ENCODE measurements at places on chromosomes 1 and 21.

- DNase-seq = no peak
Measured at GRCh38 chr21:42183374-42184266, 35.3 kb upstream of the ABCG1 start.

DNA sequence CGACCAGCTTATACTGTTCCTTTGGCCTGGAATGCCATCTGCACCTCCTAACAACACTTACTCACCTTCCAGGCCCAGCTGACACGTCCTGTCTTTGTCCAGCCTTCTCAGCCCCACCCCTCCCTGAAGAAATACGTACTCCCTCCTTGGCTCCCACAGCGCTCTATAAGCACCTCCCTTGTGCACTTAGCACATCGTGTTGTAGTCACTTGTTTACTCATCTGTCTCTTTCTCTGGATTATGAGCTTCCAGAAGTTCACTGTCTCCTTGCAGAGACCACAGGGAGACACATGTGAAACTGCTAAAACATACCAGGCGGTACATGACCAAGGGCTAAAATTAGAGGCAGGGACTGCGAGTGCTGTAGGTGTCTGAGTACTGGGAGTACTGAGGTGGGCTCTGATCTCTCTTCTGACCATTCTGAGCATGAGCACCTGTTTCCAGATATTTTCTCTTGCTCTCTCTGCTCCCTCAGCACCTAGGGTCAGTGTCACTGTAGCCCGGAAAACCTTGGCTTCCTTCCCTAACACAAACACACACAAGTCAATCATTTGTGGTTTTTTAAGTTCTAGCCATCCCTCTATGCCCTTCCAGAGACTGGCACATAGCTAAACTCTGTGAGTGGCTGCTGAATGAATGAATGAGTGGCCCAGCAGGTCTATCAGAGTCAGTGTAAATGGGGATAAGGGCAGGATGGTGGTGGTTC lies 5.1 kb downstream of the DCST1 start:
- peak; percentile 34 for DNase-seq

- DNase-seq = no peak
Measured at GRCh38 chr1:24465638-24466037, 37.0 kb upstream of the RCAN3 start.

GRCh38 chr1:87134625-87135328 lies 193.9 kb upstream of the LMO4 start:
- DNase-seq = no peak

- DNase-seq = no peak
Measured at GRCh38 chr1:176864211-176864610, 300.3 kb downstream of the ASTN1 start.

DNA sequence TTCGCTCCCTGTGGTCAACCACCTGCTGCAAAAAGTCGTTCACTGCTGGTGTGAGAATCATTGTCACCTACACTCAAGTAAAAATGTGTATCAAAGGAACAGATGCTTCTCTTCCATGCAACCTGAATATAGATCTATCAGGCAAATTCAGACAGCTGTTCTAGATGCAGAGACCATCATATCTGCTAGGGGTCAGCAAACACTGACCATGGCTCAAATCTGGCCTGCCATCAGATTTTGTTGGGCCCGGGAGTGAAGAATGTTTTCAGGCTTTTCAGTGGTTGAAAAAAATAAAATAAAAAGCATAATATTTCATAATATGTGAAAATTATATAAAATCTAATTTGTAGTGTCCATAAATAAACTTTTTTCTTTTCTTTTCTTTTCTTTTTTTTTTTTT lies 199.6 kb downstream of the RGS7 start:
- DNase-seq = no peak

- DNase-seq = no peak
Measured at GRCh38 chr1:241181971-241182370, 175.0 kb downstream of the RGS7 start.

DNA sequence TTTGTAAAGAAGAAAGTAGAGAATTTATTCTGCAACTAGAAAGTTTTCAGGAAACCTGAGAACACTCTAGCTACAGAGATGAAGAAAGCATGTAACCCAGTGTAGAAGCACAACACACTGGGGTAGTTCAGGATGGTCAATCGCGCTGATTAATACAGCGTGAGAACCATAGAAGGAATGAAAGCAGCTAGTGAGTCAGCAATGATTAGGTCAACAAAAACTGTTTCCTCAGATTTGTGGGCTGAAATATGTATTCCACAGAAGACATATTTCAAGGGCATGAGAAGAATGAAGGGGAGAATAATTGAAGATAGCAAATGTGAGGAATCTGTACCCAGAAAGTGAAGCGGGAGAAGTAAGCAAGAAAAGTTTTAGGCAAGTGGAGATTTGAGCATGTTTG lies 97.8 kb upstream of the ADGRL2 start:
- peak; percentile 46 for DNase-seq

DNA sequence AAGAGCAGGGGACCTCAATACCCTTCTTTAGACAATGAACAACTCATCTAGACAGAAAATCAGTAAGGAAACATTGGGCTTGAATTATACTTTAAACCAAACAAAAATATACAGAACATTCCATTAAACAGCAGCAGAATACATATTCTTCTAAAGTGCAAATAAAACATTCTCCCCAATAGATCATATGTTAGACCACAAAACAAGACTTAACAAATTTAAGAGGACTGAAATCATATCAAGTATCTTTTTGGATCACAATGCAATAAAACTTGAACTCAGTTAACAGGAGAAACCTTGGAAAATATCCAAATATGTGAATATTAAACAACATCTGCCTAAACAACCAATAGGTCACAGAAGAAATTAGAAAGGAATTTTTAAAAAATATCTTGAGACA lies 47.7 kb upstream of the HP1BP3 start:
- no peak for DNase-seq

- DNase-seq = no peak
Measured at GRCh38 chr1:226738995-226739695, at the start of gene ITPKB. ITPKB (minus strand) TSS chr1:226739282; CDS start chr1:226737458, 1,824 bp downstream.

DNA sequence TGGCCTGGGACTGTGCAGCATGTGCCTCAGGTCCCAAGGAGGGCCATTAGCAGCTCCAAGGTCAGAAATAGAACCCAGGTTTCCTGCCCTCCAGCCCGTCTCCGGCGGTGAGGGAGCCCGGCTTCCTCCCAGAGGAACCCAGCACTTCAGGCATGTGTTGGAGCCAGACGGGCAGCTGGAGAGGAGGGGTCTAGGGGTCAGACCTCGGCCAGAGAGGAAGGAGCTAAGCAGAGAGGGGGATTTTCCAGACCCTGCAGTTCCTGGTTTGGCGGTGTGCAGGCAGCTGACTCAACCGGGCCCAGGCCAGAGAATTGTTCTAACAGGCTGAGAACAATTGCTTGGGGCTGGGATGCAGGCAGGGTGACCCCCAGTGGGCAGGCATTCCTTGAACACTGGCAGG lies 37.1 kb downstream of the HSPG2 start:
- no peak for DNase-seq

GRCh38 chr1:3018051-3018471 lies 3.2 kb upstream of the ACTRT2 start:
- no peak for DNase-seq

DNA sequence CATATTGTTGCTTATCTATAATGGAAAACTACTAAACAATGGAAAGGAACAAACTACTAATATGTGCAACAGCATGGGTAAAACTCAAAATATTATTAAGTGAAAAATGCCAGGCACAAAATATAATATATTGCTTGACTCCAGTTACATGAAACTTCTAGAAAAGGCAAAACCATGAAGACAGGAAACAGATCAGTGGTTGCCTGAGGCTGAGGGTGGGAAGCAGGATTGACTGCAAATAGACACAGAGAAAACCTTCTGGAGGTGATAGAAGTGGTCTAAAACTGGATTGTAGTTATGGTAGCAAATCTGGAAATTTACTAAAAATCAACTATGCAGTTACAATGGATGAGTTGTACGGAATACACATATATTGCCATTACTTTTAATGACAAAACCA lies 29.5 kb upstream of the SLC44A3 start:
- no peak for DNase-seq

DNA sequence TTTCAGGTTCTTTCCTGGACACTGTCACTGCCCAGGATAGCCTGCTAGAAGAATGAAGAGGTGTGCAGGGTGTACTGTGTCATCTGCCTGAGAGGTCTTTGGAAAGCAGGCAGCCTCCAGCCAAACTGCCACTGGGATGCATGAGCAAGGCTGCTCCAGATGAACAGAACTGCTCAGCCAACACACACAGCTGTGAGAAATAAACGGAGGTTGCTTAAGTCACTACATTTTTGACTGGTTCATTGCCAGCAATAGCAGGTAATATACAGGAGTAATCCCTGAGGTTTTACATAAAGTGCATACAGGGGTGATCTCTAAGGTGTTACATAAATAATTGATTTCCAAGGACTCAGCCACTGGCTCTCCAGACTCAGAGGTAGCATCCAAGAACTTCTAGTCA lies 516.9 kb downstream of the BRINP3 start:
- no peak for DNase-seq

- DNase-seq = no peak
Measured at GRCh38 chr21:33815143-33815707, 100.4 kb downstream of the ATP5PO start.

DNA sequence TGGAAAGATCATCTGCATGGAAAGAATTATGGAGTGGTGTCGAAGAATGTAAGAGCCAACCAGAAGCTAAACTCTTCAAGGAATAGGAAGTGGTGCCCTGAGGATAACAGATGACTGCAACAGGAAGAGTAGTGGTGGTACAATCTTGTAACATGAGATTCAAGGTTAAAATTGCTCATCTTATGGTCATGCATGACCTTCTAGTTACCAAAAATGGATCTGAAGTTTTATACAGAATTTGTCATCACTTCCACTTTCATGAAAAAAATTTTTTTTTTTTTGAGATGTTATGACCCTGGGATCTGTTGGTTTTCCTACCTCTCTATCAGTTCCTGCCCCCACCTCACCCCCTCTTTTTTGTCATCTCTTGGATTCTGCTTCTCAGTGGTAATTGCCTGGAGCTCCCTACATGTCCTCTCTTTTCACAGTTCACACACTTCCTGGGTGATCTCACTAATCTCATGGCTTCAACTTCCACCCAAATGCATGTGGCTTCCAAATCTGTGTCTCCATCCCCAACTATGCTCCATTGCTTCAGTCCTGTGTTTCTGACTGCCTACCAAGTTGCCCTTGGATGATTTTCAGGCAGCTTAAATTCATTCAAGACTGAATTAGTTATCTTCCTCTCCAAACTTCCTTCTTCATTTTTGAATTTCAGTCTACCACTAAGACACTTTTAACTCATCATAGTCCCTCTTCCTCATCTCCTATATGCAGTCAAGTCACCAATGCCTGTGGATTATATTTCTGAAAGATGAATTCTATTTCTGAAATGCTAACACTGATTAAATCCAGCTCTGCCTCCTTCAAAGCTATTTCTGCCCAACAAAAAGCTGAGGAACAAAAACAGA lies 48.4 kb downstream of the SLAMF6 start:
- DNase-seq = no peak

- DNase-seq = no peak
Measured at GRCh38 chr21:45512626-45513002, 29.6 kb downstream of the SLC19A1 start.

GRCh38 chr1:11068600-11069473 lies 9.0 kb upstream of the SRM start:
- DNase-seq = no peak

DNA sequence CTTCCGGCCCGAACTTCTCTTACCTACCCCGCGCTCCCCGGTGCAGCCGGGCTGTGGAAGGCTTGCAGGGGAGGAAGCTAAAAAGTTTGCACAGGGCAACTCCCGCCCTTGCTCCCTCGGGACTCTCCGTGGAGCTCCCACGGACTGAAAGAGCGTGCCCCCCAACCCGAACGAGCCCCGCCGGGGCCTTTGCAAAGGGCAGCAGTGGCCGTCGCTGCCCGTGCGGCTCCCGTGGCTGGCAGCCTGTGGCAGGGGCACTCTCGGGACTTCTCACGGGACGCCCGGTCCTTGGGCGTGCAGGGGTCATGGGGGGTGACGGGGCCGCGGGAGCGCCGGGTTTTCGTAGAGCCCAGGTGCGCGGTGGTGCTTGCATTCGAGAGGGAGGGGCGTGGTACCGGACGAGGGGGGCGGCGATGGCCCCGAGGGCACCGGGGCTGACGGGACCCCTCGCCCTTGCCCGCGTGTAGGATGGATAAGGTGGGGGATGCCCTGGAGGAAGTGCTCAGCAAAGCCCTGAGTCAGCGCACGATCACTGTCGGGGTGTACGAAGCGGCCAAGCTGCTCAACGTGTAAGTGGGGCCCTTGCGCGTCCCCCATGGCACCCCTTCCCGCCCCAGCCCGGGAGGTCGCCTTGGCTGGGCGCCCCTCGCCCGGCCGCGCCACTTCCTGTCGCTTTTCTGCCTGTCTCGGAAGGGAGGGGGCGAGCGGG lies 711 bp downstream of the GADD45A start:
- DNase-seq = peak; percentile 22

- no peak for DNase-seq
Measured at GRCh38 chr1:168733241-168733640, 4.2 kb upstream of the DPT start.

GRCh38 chr21:14554948-14555347 lies 8.8 kb upstream of the SAMSN1 start:
- no peak for DNase-seq

GRCh38 chr1:192914092-192914491 lies 105.3 kb downstream of the RGS2 start:
- no peak for DNase-seq

- DNase-seq = no peak
Measured at GRCh38 chr1:183598386-183598785, 8.1 kb upstream of the NCF2 start.

- no peak for DNase-seq
Measured at GRCh38 chr1:9665193-9665592, 13.7 kb downstream of the PIK3CD start.

- no peak for DNase-seq
Measured at GRCh38 chr1:194103101-194103500, 916.7 kb upstream of the B3GALT2 start.

DNA sequence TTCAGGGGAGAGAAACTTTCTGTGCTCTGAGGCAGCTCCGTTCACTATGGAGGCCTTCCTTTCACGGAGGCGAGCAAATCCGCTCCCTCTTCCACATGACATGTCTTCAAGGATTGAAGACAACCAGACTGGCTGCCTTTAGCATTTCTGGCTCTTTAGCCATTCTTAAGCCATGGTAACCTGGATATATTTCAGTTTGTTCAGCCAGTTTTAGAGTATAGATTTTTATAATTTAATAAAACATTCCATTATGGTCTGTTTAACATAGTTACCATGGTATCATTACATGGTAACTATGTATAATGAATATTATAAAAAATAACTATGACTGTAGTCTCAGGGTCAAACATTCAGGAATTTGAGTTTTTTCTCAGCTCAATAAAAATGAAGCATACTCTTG lies 54.2 kb upstream of the NFIA start:
- no peak for DNase-seq

- DNase-seq = peak; percentile 75
Measured at GRCh38 chr1:151372058-151372934, at the start of gene SELENBP1. SELENBP1 (minus strand) TSS chr1:151372705; CDS start chr1:151372641, 64 bp downstream.

DNA sequence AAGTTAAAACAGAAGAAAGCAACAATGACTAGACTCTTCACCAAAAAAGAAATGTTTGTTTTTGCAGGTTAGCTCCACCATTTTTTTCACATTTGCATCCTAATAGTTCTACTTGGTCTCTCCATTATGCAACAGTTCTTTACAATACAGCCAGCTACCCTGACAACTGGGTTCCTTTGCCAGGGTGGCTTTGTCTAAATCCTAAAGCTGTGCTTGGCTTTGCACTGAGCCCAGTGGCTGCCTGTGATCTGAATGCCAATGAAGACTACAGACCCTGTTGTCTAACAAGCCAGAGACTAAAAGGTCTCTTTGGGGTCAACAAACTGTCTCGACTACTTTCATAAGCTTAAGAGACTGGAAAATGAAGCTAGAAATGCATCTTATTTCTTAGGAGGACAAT lies 112.0 kb downstream of the AKT3 start:
- DNase-seq = no peak
